Pulmonary artery endothelial cell (primary cell): ENCODE measurements at places on chromosomes 2 and 18. TPM values are rescaled to one million over a fixed set of nuclear protein-coding genes. Genes with fewer than 3 reads are reported as not detected.

DNA sequence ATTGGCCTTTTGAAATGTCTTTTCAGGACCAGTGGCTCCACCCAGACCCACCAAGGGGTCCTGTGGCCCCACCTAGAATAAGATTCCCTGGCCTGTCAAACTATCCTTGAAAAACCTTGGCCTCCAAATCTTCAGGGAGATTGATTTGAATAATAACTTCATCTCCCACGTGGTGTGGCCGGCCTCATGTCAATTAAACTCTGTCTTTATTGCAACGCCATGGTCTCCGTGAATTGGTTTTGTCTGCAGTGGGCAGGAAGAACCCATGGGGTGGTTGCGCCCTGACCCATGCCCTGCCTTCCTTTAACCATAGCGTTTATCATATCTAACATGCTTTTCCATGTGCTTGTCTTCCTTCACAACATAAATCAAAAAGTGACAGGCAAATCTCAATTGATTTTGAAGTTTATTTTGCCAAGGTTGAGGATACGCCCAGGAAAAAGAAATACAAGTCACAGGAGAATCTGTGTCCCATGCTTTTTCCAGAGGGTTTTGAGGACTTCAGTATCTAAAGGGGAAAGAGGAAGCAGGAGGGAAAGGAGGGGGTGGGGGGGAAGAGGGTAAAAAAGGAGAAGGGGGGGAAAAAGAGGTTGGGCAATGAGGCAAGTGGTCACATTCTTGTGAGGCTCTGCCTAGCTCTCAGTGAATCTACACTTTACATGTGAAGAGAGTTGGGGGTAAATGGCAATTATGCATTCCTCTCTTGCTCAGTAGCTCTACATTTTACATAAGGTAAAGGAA lies 66.5 kb upstream of the CABLES1 start:
- DNase-seq: no peak

DNA sequence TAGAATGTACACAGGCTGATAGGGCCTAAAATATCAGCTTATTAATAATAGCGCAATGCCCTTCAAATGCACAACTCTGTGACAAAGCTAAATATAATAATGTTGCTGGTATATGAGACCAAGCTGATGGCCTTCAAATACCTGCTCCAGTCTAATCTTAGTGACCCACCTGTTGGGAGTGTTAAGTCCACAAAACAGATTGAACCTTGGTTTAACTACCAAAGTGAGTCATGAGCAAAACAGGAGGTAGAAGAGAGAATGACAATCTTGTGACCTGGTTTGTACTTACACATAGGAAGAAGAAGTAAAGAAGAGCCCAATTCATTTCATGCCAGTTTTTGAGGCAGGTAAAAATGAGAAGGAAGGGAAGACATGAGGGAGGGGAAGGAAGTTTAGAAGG lies 295.0 kb downstream of the NR4A2 start:
- DNase-seq: no peak

DNA sequence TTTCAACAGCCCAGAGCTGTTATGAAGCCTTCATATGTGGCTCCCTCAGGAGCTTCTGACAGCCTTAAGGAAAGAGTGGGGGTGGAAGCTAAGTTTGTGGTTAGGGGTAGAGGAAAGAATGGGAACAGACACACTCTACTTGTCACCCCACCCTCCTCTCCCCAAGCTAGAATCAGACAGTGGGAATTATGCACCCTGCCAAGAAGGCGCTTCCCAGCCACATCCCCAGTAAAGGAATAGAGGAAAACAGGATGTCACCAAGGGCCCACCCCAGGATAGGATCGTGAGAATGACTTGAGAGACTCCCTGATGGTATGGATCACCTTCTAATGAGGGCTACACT lies 32.4 kb upstream of the EML4 start:
- no peak for DNase-seq

DNA sequence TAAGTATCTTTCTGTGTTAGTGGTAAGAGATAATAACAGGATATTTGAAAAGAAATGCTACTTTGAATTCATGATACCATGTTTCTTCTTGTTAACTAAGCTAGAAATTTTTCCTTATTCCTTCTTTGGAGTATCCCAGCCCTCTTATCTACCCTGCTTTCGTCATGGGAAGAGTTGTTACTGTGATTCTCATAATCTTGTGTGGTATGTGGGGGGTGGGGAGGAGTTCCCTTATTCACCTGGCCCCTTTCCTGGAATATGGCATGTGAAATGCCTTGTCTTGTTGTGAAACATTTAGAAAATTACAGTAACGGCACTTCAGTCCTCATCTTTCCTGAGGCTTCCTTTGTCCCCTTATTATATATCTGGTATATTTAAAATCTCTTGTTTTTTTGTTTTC lies 129.9 kb downstream of the NCOA1 start:
- no peak for DNase-seq

MXD1 gene
- total RNA-seq: 4.0 and 6.1 TPM in 2 replicates
